Fibroblast of skin of abdomen (primary cell): ENCODE measurements at places on chromosomes 6 and 20.

DNA sequence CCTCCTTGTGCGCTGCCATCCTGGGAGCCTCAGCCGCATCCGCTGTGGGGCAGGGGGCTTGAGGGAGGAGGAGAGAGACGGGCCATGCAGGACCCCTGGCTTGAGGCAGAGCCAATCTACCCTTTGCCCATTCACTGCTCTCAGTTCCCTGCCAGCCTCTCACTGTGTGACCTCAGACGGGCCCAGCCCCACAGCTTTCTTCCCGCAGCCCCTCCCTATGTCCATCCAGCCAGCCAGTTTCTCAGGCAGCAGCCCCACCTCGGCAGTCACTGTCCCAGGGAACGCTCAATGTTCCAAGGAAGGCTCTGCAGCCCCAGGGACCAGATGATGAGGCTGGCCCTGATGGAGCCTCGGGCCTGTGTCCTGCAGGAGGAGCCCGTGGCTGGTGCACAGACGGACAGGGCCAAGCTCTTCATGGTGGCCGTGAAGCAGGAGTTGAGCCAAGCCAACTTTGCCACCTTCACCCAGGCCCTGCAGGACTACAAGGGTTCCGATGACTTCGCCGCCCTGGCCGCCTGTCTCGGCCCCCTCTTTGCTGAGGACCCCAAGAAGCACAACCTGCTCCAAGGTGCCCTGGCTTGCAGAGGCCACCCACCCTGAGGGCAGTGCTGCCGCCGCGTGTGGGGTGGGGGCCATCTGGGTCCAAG lies 3.9 kb upstream of the TNFRSF6B start:
- no peak for DNase-seq

- DNase-seq: no peak
Observed at GRCh38 chr20:58918621-58919020, 62.4 kb upstream of the NELFCD start.

DNA sequence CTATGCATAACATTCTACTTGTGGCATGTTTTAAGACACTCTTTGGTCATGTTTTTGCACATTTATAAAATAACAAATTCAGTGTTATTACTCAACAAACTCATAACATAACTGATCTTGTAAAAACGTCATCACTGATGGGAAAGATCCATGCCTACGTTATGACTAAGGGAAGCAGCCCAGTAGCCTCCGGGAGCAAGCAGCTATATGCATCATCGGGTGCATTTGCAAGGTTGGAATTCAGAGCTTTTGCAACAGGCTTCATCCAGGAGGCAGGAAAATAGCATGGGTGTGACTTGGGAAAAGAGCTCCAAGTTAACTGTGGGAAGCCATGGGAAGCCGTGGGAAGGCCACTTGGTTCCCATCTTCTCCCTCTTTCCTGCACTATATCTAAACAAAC lies 271.6 kb upstream of the SGK1 start:
- DNase-seq: peak; percentile 97

DNA sequence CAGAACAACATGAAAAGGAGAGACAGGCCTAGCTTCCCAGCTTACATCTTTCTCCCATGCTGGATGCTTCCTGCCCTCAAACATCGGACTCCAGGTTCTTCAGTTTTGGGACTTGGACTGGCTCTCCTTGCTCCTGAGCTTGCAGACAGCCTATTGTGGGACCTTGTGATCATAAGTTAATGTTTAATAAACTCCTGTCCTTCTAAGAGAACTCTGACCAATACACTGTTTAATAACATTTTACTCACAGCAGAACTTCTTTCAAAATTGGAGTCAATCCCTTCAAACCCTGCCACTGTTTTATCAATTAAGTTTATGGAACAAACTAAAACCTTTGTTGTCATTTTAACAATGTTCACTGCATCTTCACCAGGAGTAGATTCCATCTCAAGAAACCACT lies 111.4 kb downstream of the PREP start:
- DNase-seq: no peak

- no peak for DNase-seq
Observed at GRCh38 chr6:82129797-82130196, 117.7 kb downstream of the IBTK start.

DNA sequence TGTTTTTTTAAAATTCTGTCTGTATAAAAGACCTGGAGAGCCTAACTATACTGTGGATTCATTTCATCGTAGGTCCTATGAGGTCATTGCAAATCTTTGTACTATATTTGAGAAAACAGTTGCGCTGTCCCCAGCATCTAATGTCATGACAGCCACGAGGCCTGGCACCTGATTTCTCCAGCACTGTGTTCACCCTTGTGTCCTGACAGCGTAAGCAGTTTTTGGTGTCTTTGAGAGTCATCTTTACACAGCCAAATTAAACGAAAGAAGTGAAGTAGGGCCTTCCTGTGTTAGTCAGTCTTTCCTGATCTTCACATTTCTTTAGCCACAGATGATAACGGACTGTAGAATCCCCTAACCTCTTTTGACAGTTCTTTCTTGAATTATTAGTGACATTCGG lies 70.6 kb upstream of the PHACTR2 start:
- no peak for DNase-seq

DNA sequence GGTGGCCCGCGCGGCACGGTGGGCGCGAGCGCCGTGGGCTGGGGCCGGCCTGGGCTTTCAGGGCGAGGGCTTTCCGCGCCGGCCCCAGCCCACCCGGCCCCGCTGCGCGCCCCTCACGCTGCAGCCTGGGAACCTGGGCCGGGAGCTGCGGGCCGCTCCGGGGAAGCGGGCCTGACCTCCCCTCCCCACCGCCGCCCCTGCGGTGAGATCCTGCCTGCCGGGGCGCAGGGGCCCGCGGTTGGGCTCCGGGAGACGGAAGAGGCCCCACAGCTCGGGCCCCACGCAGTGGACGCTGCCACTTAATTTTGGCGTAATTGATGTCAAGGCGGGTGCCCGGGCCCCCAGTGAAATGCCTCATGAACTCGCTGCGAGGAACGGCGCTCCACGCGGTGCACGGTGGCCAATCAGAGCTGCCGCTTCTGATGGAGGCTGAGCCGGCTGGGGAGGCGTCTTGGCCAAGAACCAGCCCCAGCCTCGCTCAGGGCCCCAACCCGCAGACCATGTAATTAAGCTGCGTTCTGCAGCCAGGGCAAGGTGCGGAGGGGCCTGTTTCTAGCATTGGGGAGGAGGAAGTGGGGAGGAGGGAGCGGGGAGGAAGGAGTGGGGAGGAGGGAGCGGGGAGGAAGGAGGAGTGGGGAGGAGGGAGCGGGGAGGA lies 96.1 kb upstream of the BHLHE23 start:
- peak; percentile 35 for DNase-seq

- no peak for DNase-seq
Observed at GRCh38 chr6:88884361-88884760, 79.1 kb downstream of the RNGTT start.

- peak; percentile 7 for DNase-seq
Observed at GRCh38 chr6:36546308-36546919, 865 bp downstream of the STK38 start.

GRCh38 chr6:148438632-148439031 lies 96.0 kb downstream of the SASH1 start:
- DNase-seq: peak; percentile 37

- DNase-seq: peak; percentile 21
Observed at GRCh38 chr6:14910692-14911547, 334.9 kb upstream of the JARID2 start.

DNA sequence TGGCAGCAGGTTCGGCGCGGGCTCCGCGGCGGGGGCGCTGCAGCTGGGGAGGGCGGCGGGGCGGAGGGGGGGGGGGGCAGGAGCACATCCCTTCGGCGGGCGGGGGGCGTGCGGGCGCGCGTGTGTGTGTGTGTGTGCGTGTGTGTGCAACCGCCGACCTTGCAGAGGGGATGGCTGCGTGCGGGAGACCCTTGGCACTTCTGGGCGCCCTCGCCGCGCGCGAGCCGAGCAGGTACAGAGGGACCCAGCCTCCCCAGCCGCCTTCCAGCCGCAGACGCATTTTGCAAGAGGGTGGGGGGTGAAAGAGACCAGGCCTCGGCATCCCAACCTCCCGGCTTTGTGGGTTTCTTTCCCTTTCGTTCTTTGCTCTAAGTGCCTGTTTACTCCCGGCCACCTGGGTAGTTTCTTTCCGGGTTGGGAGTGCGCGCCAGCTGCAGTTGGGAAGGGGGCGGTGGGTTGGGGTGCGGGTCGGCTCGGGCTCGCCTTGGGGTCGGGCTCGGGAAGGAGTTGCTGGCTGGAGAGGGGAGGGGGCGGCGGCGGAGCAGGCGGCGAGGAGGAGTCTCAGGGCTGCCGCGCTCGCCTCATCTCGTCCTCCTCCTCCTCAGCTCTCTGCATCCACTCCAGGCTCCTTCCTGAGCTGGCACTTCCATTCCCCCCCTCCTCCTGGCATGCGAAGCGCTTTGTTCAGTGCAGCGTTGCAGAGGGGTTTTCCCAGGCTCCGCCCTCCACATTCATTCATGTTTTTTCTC lies 620 bp downstream of the HIVEP1 start:
- peak; percentile 90 for DNase-seq

DNA sequence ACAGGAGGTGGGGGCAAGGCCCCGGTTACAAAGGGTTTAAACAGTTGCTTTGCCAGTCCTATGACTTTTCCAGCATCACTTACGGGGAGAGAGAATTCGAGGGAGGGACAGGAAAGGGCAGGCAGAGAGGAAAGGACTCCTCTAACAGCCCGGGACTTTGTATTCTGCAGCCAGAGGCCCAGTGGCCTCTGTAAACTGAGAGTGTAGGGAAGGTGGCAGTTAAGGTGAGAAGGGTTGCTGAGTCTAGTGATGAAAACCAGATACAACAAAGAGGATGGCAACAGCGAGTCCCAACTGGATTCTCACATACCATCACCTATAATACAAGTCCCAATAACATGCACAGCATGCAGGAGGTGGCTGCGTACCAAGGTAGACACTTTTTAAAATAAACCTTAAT lies 13.5 kb downstream of the PLAGL2 start:
- DNase-seq: no peak

- no peak for DNase-seq
Observed at GRCh38 chr6:159490298-159490937, 202.6 kb downstream of the SOD2 start.

DNA sequence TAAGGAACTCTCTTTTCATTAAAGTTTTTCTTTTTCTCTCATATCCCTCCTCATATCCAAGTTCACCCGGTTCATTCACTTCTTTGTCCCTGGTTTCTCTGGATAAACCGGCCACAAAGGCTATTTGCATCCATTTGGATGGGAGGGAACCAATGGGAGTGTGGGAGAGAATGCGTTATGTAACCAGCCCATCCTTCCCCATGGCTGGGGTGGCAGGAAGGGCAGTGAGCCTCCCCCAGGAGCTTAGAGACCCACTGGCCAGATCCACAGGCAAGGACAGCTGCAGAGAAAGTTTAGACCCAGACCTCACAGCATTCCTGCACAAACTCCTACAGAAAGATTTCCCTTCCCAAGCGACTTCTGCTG lies 10.7 kb downstream of the CASS4 start:
- DNase-seq: no peak

GRCh38 chr6:170093658-170094596 lies 197.0 kb downstream of the DLL1 start:
- no peak for DNase-seq

GRCh38 chr20:51387125-51387875 lies 155.2 kb downstream of the NFATC2 start:
- DNase-seq: no peak

- DNase-seq: no peak
Observed at GRCh38 chr20:46630306-46630705, 21.0 kb downstream of the SLC13A3 start.

DNA sequence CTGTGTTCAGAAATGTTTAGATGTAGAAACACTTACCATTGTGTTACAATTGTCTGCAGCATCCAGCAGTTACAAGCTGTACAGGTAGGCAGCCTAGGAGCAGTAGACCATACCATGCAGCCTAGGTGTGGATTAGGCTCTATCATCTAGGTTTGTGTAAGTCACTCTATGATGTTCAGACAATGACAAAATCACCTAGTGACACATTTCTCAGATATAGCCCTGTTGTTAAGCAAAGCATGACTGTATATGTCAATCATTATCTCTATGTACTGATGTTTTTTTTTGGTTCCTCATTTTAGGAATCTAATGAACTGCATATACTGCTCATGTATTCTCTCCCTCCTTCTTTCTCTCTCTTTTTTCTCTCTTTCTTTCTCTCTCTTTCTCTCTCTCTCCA lies 22.2 kb downstream of the CST8 start:
- no peak for DNase-seq

DNA sequence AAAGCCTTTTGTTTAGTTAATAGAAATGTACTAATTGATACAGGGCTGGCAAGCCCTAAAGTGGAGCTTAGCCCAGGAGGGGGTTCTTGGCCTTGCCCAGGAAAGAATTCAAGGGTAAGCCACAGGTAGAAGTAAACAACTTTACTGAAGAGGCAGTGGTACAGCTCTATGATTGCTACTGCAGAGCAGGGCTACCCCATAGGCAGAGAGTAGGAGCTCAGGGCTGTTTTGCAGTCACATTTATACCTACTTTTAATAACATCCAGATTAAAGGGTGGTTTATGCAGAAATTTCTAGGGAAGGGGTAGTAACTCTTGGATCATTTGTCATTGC lies 680.4 kb upstream of the GJE1 start:
- no peak for DNase-seq

- DNase-seq: no peak
Observed at GRCh38 chr6:107712237-107712664, 111.9 kb downstream of the SCML4 start.

- DNase-seq: no peak
Observed at GRCh38 chr20:49906101-49906604, 9.2 kb downstream of the SPATA2 start.

- no peak for DNase-seq
Observed at GRCh38 chr20:2599288-2600006, 53.0 kb upstream of the NOP56 start.

- DNase-seq: no peak
Observed at GRCh38 chr20:3405696-3406358, 1.6 kb downstream of the DNAAF9 start.

GRCh38 chr20:20521736-20522135 lies 153.8 kb downstream of the INSM1 start:
- no peak for DNase-seq

- no peak for DNase-seq
Observed at GRCh38 chr6:154996016-154996590, 988 bp downstream of the TIAM2 start.

DNA sequence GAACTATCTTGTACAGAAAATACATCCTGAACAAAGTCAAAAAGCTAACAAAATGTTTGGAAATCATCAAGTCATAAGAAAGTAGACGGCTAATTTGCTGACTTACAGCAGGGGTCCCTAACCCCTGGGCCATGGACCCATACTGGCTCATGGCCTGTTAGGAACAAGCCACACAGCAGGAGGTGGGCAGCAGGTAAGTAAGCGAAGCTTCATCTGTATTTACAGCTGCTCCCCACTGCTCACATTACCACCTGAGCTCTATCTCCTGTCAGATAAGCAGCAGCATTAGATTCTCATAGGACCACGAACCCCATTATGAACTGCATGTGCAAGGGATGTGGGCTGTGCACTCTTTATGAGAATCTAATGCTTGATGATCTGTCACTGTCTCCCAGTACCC lies 115.5 kb downstream of the CDK19 start:
- no peak for DNase-seq

GRCh38 chr20:35910254-35910653 lies 44.0 kb downstream of the SCAND1 start:
- no peak for DNase-seq

- DNase-seq: no peak
Observed at GRCh38 chr6:35969646-35970045, 48.7 kb upstream of the SRPK1 start.
